ENCODE measurements at places on chromosomes 16 and 17.

DNA sequence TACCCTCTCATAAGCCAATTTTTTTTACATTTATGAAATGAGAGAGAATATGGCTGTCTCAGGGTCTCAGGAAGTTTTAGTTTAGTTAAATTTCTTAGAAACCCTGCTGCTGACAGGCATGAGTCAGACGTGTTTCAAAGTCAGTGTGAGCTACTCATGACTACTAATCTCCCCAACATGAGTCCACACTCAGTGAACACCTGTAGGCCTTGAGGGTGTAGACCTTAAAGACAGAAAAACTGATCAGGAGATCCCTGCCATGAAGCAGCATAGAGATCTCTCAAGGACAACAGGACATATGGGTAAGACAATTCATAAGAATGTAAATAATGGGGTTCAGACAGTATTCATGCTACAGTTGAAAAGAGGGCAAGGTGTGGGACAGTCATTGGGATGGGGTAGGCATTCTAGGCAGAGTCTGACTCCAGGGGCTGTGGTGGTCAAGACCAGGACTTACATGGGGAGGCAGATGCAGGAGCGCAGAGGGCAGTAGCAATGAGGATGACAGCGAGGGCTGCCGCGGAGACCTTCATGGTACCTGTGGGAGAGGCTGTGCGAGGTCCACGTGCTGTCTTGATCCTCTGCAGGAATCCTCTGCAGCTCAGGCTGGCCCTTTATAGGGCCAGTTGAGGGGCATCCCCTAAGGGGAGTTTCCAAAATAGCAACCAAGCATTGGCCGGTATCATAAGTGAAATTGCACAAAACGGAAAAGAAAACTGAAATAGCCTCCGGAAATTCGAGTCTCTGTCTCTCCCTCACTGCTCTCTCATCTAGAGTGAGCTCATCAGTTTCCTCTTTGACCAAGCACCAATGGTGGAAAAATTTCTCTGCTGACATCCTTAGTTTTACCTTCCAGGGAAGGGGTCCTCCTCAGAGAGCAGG is at the start of gene CCL5:
TSS of gene CCL5 (minus strand) at position 588 of the 882 bp plus-strand sequence.
- no peak for DNase-seq

- no peak for DNase-seq
These were observed 143.8 kb downstream of the C16orf95 start for GRCh38 chr16:87173294-87173893.

DNA sequence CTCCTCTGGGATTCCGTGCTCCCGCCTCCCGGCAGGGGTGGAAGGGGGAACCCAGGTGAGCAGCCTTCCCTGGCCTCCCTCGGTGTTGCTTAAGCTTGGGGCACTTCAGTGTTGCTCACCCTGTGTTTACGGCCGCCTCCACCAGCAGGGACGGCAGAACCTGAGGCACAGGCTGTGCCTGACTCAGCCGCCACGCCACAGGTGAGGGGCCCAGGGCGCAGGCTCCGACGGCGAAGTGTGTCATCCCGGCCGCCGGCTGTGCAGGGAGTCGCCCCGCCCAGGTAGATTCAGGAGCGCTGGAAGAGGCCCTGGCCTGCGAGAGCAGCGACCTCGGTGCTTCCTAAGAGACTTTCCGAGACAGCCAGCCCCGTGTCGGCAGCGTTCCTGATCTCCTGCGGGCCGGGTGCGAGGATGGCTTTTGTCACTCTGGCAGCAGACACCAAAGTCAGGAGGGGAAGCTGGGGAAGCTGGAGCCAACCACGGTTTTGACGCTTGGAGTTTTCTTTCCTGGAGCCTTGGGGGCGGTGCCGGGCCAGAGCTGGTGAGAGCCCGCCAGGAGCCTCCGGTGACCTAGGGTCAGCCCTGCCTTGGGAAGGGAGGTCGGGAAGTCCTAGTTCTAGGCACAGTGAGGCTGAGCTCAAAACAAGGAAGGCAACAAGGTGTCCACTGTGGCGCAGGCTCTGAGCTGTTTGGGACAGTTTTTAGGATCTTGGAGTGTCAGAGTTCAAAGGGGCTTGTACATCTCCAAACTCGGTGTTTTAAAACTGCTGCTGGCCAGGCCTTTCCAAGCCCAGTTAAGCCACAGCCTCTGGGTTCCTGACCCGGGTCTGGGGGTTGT is 2.1 kb downstream of the GSE1 start:
- DNase-seq = peak; percentile 31

GRCh38 chr17:46818316-46818928 is at the start of gene WNT3:
Gene WNT3, minus strand, starts transcription at chr17:46818692. Its CDS starts 95 bp downstream, at chr17:46818597.
- peak; percentile 20 for DNase-seq

DNA sequence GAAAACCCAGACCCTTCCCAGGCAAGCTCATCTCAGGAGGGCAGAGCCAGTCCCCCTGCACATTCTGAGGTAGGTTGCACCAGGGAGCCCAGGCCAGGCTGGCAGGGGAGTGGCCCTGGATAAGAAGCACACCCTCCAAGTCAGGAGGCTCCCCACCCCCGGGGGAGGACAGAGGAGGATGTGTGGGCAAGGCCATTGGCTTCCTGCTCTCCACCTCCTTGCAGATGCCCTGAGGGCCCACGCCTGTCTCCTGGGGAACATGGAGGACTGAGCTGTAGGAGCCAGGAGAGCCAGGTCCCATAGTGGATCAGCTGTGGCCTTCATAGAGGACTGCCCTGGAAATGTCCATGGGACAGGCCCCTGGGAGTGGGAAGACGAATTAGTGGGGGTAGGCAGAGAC is 126.7 kb downstream of the IRF8 start:
- no peak for DNase-seq

- DNase-seq = no peak
These were observed 11.6 kb downstream of the TEKT5 start for GRCh38 chr16:10683170-10683569.

DNA sequence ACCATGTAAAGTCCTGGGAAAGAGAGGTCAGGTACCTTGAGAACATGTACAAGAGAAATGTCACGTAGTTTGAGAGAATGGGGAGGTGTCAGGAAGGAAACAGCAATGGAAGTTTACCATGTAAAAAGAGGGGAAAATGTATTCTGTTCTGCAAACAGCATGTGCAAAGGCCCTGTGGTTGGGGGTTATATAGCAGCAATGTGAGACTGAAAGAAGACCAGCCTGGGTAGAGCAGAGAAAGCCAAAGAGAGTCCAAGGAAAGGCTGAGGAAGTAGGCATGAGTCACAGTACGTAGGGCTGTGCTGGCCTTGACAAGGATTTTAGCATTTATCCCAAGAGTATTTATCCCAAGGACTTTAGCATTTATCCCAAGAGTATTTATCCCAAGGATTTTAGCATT is 141.3 kb upstream of the CACNG3 start:
- no peak for DNase-seq

DNA sequence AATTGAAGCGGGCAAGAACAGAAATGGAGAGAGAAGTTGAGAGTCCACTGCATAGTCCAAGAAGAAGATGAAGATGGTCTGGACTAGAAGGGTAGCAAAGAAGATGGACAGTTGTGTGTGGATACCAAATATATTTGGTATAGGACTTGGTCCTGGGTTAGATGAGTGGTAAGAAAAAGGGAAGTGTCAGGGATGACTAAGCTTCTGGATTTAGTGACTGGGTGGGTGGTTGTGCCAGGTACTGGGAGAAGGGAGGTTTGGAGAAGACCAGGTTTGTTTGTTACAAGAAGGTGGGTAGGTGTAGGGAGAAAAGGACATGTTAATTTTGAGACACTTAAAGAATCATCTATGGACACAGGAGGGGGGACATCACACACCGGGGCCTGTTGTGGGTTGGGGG is 5.4 kb downstream of the VMP1 start:
- DNase-seq = no peak

- no peak for DNase-seq
These were observed 2.5 kb downstream of the RNF166 start for GRCh38 chr16:88703486-88704309.

GRCh38 chr17:67293251-67294203 is 48.5 kb upstream of the HELZ start:
- peak; percentile 21 for DNase-seq

- DNase-seq = no peak
These were observed 387 bp downstream of the MSI2 start for GRCh38 chr17:57256708-57257112.

DNA sequence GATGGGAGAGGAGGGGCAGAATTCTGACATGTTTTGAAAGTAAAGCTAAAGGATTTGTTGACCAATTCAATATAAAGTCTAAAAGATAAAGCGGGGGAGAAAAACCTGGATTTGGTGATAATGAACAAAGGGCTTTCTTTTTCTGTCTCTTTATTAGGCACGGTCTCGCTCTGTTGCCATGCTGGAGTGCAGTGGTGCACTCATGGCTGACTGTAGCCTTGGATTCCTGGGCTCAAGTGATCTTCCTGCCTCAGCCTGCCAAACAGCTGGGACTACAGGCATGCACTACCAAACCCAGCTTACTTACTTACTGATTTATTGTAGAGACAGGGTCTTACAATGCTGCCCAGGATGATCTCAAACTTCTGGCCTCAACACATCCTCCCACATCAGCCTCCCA is 7.5 kb downstream of the CDR2 start:
- DNase-seq = no peak

- no peak for DNase-seq
These were observed 327.6 kb downstream of the GRIN2A start for GRCh38 chr16:9854675-9855074.

DNA sequence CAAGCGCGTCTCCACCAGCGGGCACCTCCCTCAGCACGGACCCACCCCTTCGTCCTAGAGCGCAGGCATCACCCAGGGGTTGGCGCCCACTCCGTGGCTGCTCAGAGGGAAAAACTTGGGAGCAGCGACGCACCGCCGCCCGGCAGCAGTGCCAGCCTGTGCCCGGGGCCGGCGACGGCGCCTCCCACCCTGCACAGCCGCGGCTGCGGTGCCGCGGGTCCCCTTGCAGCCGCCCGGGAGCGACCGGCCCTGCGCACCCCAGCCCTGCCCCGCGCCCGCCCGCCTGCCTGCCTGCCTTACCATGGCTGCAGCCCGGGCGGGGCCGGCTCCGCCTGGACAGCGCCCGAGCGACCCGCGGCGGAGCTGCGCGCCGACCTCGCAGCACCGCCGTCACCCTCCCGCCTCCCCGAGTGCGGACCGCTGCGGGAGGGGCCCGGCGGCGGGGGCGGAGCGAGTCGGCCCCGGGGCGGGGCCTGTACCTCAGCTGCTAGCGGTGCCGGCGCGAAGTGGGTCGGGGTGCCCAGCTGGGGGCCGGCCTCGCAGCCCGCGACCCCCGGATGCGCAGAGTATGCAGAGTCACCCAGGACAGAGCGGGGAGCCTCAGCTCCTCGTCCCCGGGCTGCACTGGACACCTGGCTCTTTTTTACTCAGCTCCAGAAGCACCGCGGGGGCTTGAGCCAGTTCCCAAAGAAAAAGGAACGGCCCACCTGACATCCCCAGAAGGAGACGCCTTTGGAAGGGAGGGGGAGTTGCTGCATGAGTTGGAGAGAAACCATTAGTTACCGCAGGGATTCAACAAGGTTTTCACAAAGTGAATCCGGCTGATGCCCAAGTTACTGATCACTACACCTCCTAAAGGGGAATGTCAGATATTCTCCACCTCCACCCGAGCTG is 17.5 kb upstream of the MTMR4 start:
- DNase-seq = no peak

DNA sequence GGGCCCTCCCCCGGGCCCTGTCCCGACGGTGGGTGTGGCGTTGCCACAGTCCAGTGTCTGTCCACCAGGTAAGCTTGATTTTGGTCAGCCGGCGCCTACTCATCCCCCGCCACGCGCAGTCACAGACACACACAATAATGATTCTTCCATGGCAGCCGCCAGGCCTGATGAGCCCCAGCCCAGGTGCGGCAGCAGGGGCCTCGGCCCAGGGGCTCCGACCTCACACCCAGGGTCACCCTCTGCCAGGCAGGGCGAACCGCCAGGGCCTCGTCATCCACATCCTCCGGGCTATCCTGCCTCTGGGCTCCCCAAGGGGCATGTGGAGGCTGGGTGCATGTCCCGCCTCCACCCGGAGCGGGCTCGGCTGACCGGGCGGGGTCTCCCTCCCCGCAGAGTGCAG is 7.5 kb downstream of the TPSG1 start:
- no peak for DNase-seq

DNA sequence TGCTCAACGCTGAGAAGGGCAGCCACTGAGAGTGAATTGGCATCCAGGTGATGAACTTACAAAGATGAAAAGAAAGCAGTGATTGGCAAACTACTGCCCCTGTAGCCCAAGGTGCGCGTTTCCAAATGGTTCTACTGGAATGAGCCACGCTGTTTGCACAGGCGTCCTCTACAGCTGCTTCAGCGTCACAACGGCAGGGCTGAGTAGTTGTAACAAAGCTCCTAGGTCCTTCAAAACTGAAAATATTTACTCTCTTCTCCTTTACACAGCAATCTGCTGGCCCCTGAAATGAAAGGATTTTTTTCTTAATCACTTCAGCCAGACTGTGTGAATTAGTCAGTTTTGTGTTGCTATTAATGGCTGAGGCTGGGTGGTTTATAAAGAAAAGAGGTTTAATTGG is 107.2 kb upstream of the FOXF1 start:
- DNase-seq = no peak

GRCh38 chr17:42101513-42102292 is 3.4 kb upstream of the ZNF385C start:
- peak; percentile 75 for DNase-seq

DNA sequence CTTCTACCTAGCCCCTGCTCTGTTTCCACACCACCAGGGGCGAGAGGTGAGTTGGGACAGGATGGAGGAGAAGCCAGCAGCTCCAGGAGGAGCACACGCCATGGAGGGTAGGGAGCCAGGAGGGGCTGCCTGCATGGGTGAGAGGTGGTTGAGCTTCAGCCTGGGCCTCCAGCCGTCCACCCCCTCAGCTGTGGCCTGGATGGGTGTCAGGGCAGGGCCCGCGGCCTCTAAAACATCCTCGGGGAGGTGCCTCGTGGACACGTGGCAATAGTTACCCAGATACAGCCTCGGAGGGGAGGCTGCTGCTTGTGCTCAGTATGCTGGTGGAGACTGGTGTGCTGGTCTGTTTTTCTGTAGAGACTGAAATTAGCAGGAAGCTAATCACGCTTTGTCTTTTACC is 104.7 kb upstream of the GSE1 start:
- DNase-seq = no peak

GRCh38 chr17:80656590-80656989 is 112.0 kb downstream of the RPTOR start:
- DNase-seq = no peak

DNA sequence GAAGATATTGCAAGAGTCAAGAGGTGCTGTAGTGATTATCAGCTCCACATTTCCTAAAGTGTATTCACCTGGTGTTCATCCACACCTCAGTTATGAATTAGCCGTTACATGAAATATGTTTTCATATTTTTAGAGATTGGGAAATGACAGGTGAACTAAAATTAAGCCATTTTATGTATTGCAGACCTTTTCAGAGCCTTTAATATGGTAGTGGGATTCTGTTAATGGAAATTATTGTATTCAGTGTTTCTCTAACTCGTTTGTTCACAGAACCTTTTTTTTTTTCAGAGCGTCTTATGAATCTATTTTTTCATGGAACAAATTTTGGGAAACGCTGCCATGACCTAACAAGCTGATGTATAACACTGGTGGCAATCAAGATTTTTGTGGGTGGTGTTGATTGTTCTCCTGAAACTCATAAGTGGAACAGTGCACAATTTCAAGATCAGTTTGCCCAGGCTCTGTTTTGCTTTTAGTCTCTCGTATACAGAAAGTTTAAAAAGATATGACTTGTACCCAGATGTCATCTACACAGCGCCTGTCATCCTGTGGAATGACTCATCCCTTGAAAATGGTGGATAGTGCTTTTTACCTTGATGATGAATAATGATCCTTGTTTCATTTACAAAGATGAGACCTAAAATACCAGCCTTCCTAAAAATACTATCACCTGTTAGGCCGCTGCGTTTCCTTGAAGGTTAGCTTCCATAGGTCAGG is 88.8 kb downstream of the ARHGAP44 start:
- DNase-seq = no peak
